ENCODE measurements at places on chromosomes 16 and 17. TPM values are rescaled to one million over a fixed set of nuclear protein-coding genes. Genes with fewer than 3 reads are reported as not detected.

Gene PLK1
- 126 TPM for total RNA-seq

Gene PERCC1
- total RNA-seq: not detected

DNA sequence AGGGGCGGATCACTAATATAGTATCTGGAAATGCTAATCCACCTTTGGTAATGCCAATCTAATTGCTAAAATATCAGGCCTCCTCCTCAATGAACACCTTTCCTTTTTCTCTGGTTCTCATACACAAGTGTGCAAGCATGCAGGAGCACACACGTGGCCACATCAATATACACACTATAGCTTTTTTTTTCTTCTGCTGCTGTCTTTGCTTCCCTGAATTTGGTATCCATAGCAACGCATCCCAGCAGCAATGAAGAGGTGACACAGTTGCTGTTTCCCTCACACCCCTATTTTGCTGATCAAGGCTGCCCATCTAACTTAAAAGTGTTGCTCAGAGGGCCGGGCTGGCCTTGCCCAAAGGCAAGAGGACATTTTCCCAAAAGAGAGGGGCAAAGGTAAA is 15.4 kb downstream of the NOG start:
- DNase-seq: no peak

Gene SP6
- 0.10 TPM for total RNA-seq

DNA sequence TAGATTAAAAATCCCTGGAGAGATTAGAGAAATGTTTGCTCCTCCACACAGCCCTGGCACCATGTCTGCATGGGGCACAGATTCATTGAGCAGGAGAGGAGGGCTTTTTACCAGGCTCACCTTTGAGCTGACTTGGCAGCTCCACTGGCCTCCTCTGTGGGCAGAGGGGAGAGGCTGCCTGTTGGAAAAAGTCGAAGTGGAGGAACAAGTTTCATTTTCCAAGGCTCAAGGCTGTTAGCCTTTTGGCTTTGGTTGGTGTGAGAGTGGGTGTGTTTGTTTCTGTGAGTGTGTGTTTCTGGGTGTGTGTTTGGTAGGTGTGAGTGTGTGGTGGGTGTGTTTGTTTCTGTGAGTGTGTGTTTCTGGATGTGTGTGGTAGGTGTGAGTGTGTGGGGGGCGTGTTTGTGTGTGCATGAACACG is 5.6 kb downstream of the TMEM238L start:
- DNase-seq: no peak

DNA sequence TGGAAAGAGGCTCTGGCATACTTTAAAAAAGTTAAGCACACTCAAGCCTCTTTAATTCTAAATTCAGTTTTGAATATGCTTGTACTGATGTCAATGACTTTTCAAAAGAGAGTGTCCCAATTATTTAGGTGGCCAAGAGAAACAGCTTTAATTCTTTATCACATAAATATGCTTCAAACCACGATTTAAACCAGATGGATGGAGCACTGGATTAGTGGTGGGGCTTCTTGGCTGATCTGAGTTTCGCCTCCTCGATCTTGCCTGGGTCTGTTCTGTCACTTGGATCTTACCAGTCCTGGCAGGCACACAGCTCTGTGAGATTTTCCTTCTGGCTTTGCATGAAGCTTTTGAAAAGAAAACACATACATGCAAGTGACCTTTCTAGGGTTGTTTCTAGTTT is 467.8 kb downstream of the MAF start:
- no peak for DNase-seq

Gene CNTNAP1
- 6.1 TPM for total RNA-seq

DNA sequence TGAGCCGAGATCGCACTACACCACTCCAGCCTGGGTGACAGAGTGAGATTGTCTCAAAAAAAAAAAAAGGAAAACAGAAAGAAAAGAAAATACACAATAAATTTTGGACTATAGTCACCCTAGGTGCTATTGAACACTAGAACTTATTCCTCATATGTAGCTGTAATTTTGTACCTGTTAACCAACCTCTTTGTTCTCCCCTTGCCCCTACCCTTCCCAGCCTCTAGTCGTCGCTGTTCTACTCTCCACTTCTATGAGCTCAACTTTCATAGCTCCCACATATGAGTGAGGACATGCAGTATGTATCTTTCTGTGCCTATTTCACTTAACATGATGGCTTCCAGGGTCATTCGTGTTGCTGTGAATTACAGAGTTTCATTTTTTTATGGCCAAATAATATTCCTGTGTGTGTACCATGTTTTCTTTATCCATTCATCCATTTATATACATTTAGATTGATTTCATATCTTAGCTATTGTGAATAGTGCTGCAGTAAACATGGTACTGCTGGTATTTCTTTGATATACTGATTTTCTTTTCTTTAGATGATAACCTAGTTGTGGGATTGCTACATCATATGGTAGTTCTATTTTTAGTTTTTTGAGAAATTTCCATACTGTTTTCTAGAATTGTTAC is 28.3 kb downstream of the VPS35L start:
- DNase-seq: peak; percentile 54

Gene PHOSPHO1
- 0.78 TPM for total RNA-seq

GRCh38 chr16:27729516-27730304 is 179.8 kb downstream of the KATNIP start:
- no peak for DNase-seq

- DNase-seq: no peak
Measured at GRCh38 chr17:14307560-14308024, 6.7 kb downstream of the HS3ST3B1 start.

GRCh38 chr17:47203984-47204721 is 5.0 kb upstream of the MYL4 start:
- DNase-seq: no peak

- no peak for DNase-seq
Measured at GRCh38 chr17:2207815-2208515, 95.6 kb downstream of the SMG6 start.

GRCh38 chr16:57377080-57377841 is 5.0 kb downstream of the CX3CL1 start:
- peak; percentile 65 for DNase-seq

DNA sequence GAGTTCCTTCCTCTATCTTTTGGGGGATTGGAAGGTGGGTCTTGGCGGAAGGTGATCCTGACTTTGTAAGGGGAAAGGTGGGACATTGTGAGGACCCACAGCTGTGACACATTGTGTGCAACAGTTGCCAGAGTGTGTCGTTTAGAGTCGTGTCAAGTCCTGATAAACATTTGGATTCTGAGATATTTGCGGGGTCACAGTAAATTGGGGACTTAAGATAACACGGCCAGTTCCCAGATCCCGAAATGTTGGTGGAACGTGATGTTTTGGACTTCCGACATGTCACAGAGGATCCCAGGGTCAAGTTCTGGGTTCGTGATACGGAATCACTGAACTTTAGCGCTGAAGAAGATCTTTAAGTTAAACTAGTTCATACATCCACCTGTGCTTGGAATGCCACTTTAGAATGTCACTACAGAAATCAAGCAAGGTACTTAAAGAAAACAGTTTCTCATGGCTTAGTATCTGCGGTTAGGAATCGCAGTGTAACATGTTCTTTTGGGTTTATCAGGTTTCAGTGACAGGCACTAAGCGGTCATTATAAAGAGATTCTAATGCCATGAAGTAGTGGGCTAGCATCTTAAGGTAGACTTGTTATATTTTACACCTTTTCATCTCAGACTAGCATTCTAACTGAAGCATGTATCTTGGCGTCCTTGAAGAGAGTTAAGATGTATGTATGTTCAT is 815 bp downstream of the ATAD5 start:
- no peak for DNase-seq

Gene NKD1
- 1.2 TPM for total RNA-seq

Gene GPR142
- not detected for total RNA-seq

DNA sequence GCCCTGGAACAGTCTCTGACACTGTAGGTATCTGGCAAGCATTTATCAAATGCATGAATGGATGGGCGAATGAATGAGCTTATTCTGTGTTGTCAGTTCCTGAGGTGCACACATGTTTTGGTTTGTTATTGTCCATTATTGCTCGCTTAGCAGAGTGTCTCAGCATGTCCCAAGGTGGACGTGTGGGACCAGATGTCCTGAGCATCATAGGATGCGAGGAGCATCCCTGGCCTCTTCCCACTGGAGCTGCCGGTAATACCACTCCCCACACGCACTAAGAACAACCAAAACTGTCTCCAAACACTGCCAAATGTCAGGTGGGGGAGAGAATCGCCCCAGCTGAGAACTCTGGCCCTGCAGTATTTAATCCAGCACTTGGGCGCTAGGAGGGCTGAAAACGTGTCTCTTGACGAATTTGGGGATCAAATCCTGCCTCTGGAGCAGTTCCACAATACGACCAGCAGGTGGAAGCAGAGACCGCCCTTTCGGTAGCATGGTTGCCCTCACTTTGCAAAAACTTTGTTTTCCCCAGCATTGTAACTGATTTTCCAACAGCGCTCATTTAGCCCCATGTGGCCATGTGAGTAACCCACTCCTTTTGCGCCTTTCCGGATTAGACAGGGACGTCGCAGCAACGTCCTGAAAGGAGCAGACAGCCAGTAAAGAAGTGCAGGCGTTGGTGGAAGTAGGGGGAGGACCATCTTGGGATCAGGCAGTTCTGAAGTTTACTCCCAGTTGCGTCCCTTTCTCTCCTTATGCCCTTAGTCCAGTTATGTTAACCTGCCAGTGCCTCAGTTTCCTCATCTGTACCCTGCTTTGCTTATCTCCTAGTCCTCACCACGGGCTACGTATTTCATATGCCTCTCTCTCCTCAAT is 22.7 kb downstream of the TMEM114 start:
- peak; percentile 78 for DNase-seq

DNA sequence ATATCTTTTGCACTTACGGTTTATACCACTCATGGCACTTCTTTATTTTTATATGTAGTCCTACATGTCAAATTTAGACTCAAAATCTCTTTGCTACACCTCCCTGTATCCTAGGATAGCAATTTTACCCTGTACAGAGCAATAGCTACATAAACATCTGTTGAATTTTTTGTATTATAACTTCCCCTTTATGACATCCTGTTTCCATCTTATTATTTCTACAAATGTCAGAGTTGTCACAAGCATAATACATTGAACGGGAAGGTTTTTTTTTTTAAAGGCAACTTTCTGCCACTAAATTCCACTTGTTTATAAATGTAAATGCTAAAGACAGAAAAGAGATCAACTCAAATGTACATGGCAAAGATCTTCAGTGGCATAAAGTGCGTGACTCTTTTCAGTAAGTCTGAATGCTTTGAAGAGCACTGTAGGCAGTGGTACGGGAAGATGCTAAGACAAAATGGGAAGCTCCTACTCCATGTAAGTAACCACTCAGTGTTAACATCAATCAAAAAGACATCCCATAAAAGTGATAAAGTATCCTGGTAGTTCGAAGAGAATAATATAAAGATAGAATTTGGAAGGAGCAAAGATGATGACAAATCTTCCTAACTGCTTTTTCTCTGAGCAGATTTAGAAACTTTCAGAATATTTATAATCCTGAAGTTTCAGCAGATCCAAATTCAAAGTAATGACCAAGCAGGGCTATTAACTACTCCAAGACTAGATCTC is 26.8 kb downstream of the GNA13 start:
- no peak for DNase-seq

- DNase-seq: peak; percentile 85
Measured at GRCh38 chr17:65231662-65232335, 94.6 kb downstream of the RGS9 start.

Gene HEATR9
- total RNA-seq: not detected

DNA sequence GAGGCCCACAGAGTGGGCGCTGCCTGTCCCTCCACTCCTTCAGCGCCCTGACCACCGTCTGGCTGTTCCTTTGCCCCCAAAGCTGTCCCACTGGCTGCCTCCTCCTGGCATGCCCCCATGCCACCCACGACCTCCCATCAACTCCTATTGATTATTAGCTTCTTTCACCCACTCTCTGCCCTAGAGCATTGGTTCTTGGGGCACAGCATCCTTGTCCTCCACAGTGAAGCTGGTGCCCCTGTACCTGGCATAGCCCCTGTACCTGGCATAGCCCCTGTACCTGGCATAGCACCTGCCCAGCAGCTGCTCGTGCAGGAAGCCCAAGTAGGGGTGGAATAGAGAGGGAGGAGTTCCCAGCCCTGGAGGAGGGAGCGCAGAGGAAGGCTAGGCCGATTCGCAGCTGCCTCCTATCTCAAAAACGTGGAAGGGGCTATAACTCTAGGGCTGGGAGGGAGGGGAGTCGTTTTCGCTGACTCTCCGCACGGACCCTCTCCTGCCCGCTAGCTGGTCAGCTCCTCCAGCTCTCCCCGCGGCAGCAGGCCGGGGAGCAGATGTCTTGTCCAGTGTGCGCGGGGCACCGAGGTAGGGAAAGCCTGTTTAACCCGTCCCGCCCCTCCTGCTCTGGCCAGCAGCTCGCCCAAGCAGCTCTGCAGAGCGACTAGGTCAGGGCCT is 5.7 kb upstream of the ACTG1 start:
- DNase-seq: peak; percentile 81

GRCh38 chr17:34409352-34409751 is 46.3 kb upstream of the CCL1 start:
- DNase-seq: no peak

GRCh38 chr17:50949128-50949988 is 83.2 kb upstream of the TOB1 start:
- peak; percentile 60 for DNase-seq

DNA sequence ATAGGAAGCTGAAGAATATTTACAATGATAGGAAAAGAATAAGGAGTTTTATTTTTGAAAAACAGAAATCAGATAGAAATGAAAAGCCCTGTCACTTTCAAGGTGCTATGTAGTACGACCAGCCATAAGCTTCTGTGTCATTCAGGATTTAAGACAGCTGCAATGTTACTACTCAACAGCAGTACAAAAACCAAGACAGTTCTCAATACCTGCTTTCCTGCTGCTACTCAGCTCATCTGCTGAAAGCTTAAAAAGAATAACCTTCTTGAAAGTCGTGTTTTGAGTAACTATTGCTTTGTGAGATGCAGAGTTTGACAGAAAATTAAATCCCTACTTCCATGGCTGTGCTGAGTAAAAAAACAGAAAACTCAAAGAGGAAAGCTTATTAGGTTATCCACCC is 8.7 kb downstream of the GRB2 start:
- DNase-seq: no peak

DNA sequence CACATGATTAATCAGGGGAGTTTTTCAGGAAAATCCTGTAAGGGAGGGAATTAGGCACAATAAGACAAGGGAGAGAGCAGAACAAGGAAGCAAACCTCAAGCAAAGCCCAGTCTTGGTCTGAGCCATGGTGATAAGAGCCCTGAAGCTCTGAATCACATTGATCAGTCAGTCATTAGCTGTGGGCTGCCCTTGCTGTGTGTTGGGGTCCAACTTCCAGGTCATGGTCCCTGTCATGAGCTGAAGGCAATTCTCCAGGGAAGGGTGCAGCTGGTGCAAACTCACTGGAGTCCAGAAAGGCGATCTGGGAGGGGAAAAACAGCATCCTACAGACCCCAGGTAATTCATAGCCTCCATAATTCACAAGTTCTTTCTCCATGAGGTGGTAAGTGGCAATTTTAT is 89.9 kb downstream of the CYLD start:
- no peak for DNase-seq
